ENCODE measurements at places on chromosomes 2 and 18.

- DNase-seq, result no peak
Observed at GRCh38 chr18:48778344-48779011, 172.3 kb downstream of the SMAD7 start.

GRCh38 chr2:190344276-190344827 is 963 bp downstream of the INPP1 start:
- DNase-seq, result no peak

- no peak for DNase-seq
Observed at GRCh38 chr2:148948868-148949267, 73.8 kb downstream of the KIF5C start.

- no peak for DNase-seq
Observed at GRCh38 chr2:219907011-219907365, 279.6 kb downstream of the SLC4A3 start.

DNA sequence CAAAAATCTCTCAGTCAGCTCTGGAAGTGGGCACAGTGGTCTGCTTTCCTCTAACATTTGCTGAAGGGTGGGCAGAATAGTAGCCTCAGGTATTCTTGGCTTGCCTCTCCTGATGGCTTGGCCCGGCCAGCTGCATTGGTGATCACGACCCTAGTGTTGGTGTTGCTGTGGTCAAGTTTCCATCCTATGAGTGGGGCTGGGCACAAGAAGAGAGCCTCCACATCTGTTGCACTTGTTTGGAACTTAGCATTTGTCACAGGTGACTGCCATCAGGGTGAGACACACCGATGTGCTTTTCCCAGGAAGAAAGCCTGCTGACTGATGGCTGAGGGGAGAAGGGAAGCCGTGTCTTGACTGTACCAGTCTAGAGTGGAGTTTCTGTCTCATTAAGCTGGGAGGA is 33.1 kb upstream of the SNORC start:
- DNase-seq, result no peak

- DNase-seq, result no peak
Observed at GRCh38 chr18:7577706-7578105, 10.6 kb downstream of the PTPRM start.

- DNase-seq, result no peak
Observed at GRCh38 chr2:6337472-6337820, 528.3 kb downstream of the CMPK2 start.

DNA sequence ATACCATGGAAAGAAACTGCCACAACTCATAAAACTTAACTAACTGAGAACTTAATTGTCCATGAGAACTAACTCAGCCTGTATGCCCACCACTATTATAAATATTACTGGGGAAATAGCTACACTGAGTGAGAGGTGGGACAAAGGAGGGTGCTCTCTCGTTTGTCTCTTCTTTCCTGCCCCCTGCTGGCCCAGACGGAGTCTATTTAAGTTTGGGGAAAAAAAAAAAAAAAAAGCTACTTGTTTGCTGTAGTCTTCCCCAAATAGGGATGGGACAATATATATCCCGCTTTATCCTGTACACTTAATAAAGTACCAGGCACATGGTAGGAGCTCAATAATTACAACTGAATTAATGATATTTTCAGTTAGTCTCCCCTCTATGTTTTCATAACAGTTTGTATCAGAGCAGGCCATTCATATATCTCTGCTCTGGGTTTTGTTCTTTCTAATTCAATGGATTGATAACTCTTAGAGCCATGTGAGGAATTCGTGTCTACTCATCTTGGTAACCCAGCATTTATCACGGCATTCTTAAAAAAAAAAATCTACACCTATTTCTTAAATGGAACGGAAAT is 647.6 kb upstream of the PKDCC start:
- DNase-seq, result peak; percentile 4

DNA sequence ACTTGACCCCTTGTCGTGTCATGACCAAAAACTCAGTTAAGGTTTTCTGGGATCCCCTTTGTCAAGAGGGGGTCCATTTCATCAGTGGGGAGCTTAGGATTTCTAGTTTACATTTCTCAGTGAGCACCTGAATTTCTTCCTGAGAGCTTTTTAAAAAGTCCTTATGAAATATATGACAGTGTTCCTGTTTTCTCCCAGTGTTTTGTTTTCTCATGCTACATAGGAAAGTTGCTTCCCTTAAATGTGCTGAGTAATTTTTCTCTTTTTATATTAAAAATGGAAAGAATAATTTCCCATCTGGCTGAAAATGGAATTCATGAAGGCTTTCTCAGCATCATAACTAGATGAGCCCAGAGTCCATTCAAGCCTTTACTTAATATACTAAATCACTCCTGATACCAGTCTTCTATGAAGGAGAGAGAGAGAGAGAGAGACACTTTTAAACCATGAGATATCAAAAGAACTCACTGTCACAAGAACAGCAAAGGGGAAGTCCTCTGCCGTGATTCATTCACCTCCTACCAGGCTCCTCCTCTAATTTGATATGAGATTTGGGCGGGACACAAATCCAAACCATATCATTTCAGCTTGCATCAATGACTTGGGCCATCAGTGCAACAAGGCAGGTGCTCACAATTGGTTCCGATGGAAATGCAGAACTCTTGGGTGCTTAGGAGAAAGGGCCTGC is 61.1 kb downstream of the XRCC5 start:
- no peak for DNase-seq

- peak; percentile 50 for DNase-seq
Observed at GRCh38 chr2:30149513-30149912, 2.7 kb downstream of the YPEL5 start.

GRCh38 chr2:170005702-170006101 is 172.2 kb upstream of the MYO3B start:
- no peak for DNase-seq

DNA sequence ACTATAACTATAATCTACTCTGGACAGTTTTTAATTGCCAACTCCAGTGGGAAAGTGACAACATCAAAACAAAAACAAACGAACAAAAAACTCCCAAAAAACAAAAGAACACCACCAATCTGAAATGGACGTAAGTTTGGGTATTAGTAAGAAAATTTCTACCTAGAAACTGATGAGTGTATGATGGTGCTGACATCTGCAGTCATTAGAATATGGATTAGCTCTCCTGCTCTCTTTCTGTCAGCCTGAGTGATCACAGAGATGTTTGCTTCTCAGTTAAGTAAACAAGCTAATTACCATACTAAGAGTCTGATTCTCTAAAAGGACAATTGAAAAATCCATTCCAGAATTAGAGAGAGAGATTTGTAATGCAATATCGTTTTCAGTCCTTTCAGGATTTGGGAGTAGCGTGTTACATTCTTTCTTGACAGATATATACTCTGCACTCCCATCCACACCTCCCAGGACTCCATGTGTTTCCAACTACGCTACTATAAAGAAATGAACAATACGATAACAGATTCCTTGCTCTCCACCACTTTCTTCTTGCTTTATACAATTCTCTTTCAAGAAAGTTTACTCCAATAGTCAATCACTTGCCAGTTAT is 1347.4 kb upstream of the PIK3C3 start:
- no peak for DNase-seq

DNA sequence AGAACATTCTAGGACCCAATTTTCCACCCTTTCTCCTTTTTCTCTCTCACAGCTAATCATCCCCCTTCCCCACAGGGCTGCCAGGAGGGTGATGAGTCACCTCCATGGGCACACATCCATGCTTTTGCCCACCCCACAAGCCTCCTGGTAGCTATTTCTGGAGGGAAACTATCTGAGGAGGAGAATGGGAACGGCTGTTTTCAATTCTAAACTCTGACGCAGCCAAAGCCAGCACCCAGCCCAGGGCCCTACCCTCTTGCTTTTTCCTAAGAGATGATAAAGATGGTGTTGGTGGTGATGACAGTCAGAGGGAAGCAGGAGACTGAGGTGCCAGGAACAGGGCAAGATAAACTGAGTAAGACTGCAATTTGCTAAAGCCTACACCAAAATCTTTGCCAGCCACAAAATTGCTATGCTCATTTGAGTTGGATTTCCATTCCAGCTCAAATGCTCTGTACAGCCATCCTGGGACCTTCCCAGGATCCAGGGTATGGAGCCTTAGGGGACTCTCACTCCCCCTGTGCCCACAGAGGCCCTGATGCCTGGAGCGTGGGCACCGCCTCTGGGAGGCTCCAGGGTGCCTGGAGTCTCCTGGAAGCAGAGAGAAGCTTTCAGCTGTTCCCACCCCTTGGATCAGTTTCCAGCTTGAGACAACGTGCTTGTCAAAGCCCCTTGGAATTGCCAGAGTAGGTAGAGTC is 62.0 kb upstream of the FZD7 start:
- no peak for DNase-seq

GRCh38 chr18:77248873-77249568 is 627 bp upstream of the GALR1 start:
- no peak for DNase-seq

DNA sequence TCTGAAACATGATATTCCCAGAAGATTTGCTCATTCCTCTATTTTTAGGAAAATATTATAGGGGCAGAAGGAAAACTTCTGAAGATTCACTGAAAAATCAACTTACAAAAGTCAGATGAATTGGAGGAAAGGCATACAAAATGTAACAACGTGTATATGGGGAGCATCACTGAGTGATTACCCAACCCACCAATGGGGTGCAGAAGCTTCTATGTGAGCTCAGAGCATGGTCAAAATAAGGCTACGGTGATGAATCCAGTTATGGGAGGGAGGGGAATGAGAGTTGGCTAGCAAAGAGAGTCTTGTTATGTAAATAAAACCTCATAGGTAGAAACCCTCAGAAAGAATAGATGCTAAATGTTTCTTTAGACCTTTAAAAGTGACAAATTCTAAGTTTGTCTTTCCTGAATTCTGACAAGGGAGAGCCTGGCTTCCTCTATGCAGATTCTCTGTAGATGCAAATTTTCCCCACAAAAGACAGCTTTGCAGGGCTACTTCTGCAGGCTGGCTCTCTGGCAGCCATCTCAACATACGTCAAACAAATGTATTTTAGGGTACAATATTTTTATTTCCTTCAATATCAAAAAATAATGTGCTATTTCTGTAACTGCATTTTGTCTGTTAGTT is 171.4 kb upstream of the NDUFV2 start:
- DNase-seq, result no peak

DNA sequence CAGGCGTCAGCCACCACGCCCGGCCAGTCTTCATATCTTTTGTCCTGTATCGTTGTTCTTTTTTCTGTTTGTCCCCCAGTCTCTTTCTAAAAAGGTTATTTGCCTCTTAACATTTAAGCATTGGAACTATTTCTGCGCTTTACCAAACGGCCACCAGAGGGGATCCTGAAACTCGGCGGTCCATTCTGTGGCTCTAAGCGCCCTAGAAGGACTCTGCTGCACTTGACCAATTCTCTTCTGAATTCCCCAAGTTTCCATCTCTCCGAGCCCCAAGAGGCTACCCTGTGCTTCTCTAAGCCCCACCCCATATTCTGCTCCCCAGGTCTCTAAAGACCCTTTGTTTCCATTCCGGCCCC is 33.1 kb upstream of the REG3G start:
- no peak for DNase-seq

- DNase-seq, result no peak
Observed at GRCh38 chr2:220434385-220434784, 807.0 kb downstream of the SLC4A3 start.

GRCh38 chr2:216371721-216372702 is at the start of gene MARCHF4:
Gene MARCHF4, minus strand, starts transcription at chr2:216372483. Its CDS starts 2,223 bp downstream, at chr2:216370260.
- peak; percentile 73 for DNase-seq

DNA sequence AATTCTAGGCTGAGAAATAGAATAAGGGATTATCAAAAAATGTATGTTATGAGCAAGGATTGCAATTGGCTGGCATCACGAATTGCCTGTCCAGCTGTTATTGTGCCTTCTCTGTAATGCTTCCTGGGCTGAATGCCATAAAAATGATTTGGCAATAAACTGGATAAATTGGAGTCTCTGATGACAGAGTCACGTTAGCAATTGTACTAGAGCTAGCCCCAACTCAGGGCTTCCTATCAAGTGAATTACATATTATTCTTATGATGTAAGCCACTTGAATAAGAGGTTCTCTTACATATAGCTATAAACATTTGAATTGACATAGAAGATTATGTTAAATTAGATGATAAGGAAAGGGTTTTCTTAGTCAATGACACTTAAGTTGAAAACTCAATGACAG is 607.5 kb upstream of the REG3G start:
- DNase-seq, result no peak

- no peak for DNase-seq
Observed at GRCh38 chr2:174076040-174076439, 110.9 kb upstream of the SP3 start.

- DNase-seq, result no peak
Observed at GRCh38 chr2:133265432-133265949, 302.8 kb downstream of the NCKAP5 start.

GRCh38 chr18:60066219-60066975 is 166.6 kb downstream of the PMAIP1 start:
- no peak for DNase-seq

GRCh38 chr18:50280707-50281294 is 522 bp downstream of the MBD1 start:
- no peak for DNase-seq

- peak; percentile 54 for DNase-seq
Observed at GRCh38 chr2:135744760-135745314, 3.2 kb downstream of the UBXN4 start.

Data from activated CD4-positive, alpha-beta T cell treated with anti-CD3 and anti-CD28 coated beads for 48 hours (primary cell).